ENCODE measurements at places on chromosomes 5 and 9.

GRCh38 chr5:94632024-94632423 lies 13.6 kb downstream of the SLF1 start:
- DNase-seq: no peak

DNA sequence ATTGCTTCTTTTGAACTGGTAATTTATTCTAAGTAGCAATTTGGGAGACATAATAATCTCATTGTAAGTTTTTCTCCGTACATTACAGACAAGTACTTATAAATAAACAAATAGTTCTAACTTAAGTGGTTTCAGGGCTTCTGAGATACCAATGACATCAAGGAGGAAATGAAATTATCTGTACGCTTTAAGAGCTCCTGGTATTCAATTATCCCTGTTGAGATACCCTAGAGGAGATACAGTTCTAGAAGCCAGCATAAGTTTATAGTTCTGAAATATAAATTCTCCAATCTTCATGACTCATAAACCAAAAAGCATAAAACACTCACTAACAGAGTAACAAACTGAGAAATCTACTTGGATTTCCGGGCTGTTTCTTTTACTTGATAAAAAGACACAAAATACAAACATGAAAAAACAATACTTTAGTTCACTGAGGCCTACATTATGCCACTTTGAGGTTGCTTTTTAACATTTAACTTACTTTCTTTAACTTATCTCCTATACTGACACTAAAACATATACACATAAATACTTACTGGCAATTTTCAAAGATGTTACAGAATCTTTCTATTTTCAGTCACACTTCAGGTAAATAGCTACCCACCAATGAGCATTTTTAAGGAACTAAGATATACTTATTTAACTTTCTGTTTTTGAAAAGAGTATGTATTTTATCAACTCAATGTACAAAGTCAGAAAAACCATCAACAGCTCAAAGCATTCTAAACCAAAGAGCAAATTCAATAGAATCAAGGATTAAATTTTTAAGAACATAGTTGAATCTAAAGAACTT lies 7.5 kb downstream of the DCTN4 start:
- DNase-seq: no peak

DNA sequence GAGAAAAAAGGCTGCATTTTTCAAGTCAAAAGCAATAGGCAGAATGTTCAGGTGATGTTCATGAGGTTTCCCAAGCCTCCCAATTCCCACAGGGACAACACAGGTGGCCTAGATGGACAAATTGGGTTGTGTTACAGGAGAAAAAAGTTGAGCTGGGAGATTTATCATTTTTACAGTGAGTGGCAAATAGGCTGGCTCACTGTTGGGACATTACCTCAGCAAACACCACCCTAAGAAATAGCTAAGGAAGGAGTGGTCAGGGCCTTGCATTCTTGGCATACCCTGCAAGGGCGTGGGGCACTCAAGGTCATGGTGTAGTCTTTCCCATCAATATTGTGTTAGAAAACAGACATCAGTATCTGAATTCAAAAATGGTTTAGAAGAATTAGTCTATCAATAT lies 23.3 kb upstream of the CPLANE1 start:
- no peak for DNase-seq

GRCh38 chr5:92372766-92373165 lies 989.6 kb upstream of the ARRDC3 start:
- DNase-seq: no peak

GRCh38 chr9:12973710-12974109 lies 198.9 kb downstream of the LURAP1L start:
- DNase-seq: no peak
